ENCODE measurements at places on chromosomes 12 and 14. TPM values are rescaled to one million over a fixed set of nuclear protein-coding genes. Genes with fewer than 3 reads are reported as not detected.

Gene TAS2R50
- total RNA-seq, result 7.8 TPM

Gene TMTC1
- 37.6 TPM for total RNA-seq

Gene KHNYN
- total RNA-seq, result 38.1 TPM

Gene LRTM2
- not detected for total RNA-seq

Gene MYH6
- total RNA-seq, result 2.1 TPM

Gene SLCO1B3
- total RNA-seq, result under 0.01 TPM

Gene KCNH3
- 0.52 TPM for total RNA-seq

Gene COQ10A
- 12.0 TPM for total RNA-seq

Gene TGM1
- total RNA-seq, result 0.52 TPM

Gene RPL10L
- total RNA-seq, result not detected

Gene TPPP2
- not detected for total RNA-seq

Gene MYG1
- total RNA-seq, result 50.1 TPM

Gene KANSL2
- total RNA-seq, result 53.8 TPM

Gene SPX
- total RNA-seq, result 7.8 TPM

Gene HOXC12
- total RNA-seq, result not detected

Gene KRT76
- total RNA-seq, result not detected

Gene HOXC13
- not detected for total RNA-seq

Gene CPNE6
- not detected for total RNA-seq

Gene ZDHHC22
- total RNA-seq, result 0.52 TPM

Gene KRT71
- total RNA-seq, result not detected

Gene EFCAB11
- total RNA-seq, result 7.3 TPM

Gene EID3
- total RNA-seq, result 2.1 TPM

Gene MYF5
- total RNA-seq, result 28.2 TPM

Gene RASAL1
- not detected for total RNA-seq

Gene ZFYVE26
- total RNA-seq, result 21.9 TPM

Gene IL31
- not detected for total RNA-seq

Gene ATP2B1
- total RNA-seq, result 127 TPM

Gene STAB2
- total RNA-seq, result 7.8 TPM

Gene TBPL2
- total RNA-seq, result not detected
